ENCODE measurements at places on chromosomes 11 and 22.

DNA sequence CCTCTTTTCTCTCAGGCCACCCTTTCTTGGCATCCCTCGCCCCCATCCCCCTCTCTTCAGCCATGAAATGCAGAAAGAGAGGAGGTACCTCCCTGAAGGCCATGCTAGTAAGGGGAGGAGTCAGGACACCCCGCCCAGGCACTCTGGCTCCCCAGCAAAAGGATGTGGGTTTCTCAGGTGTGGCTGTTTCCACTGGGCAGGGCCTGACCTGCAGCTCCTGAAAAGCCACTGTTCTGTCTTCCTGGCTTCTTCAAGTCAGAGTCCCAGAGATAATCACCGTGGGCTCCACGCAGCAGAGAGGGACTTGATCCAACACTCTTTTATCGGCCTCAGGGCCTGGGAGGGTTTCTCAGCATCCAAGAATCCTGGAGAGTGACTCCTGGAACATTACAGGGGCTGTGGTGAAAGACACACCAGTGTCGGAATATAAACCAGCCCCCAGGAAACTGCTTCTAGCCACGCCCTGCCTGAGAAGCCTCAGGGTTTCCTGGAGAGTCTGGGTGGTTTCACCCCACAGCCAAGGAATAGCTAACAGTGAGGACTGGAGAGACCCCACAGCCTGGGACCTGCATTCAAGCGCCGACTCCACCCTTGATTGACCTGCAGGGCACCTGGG is 45.7 kb upstream of the TSPAN18 start:
- DNase-seq, result no peak

- DNase-seq, result no peak
Observed at GRCh38 chr11:47359586-47359985, 7.1 kb upstream of the MYBPC3 start.

DNA sequence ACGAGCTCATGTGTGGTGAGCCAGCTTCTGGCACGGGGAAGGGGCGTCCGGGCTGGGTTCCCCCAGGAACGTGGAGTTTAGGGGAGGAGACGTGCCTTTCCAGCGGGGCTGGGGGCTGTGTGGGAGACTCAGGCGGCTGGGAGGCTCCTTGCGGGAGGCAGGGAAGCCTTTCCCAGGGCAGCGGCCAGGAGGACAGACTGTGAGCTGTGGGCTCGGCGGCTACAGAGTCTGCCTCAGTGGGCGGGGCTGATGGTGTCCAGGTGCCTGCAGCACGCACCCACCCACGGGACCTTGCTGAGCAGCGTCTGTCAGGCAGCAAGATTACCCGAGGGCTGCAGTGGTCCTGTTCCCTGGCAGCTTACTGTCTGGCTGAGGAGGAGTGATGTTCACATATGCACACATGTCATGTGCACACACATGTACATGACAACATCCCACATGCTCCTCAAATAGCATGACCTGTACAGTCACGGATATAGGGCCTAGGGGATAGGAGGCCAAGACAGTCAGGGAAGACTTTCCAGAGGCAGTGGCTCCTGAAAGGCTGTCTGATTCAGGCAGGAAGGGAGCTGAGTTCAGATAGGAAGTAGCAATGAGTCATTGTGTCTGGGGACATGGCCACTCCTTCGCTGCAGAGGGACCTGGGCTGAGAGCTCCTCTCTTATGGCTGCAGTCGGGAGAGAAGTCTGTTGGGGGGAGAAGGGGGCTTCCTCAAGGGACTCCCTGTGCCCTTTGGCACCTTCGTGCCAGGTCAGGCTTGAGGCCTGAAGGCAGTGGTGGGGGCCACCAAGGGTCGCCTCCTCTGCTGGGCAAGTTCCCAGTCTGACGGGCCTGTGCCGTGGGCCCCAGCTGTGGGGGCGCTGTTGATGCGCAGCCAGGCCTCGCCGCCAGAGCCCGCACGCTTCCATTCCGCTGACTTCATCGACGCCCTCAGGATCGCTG is 23.3 kb upstream of the PPP6R3 start:
- DNase-seq, result no peak

- no peak for DNase-seq
Observed at GRCh38 chr22:44406341-44407170, 91.5 kb downstream of the RTL6 start.

- DNase-seq, result no peak
Observed at GRCh38 chr22:26885441-26886261, 228.3 kb downstream of the MIAT start.

DNA sequence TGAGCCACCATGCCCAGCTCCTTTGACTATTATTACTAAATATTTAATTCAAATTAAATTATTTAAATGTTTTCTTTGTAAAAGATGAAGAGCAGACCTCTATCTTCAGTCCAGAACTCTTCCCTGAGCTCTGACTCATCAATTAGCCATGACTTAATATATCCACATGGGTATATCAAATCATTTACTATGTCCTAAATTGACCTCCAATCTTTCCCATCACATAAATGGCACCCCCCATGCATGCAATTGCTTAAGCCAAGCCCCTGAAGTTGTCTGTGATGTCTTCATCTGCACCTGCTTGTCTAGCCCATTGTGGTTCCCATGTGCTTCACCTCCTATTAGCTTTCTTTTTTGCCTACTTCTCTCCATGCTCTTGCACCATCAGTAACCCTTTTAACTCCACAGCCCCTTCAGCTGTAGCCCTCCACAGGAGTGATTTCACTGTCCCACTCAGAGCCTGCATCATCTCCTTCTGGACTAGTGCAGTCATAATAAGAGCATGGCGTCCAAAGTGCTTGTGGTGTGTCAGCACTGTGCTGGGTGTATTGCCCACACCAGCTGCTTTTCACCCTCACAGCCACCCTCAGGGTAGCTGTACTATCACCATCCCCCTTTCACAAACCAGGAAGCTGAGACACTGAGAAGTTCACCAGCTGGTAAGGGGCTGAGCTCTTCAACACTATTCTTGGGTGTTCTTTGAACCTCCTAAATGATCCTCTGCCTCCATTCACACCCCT is 11.8 kb upstream of the THY1 start:
- no peak for DNase-seq

DNA sequence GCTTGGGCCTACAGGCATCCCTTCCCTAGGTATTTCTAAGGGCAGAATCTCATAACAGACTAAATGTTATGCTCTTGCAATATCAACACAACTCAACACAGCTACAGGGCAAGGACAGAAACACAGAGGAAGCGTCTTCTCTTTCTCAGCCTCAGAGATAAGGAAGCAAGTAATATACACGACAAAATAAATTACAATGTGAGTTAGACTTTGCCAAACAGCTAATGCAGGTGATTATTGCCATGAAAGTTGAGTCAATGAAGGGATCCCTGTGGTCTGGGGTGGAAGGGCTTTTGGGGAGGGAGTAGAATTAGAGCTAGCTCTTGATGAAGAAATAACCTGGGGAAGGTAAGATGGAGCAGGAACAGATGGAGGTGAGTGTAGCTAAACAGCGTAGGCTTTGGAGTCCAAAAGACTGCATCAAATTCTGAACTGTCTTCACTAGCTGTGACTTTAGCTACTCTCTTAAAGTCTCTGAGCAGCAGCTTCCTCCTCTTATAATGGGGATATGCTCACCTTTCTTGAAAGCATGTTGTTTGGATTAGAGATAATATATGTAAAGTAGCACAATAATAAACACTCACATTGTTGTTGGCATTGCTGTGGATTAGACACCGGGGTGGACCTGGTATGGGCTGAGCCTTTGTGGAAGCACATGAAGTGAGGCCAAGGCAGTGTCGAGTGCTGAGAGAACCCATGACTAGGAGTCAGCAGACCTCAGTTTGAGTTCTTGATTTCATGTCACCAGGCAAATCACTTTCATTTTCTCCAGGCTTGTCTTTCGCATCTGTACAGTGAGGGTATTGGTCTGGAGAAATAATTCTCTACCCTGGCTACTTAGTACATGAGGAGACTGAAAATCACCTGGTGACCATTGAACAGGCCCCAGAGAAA is 41.0 kb upstream of the AQP11 start:
- DNase-seq, result no peak

GRCh38 chr11:93196816-93197379 is 893 bp downstream of the SLC36A4 start:
- DNase-seq, result no peak

- no peak for DNase-seq
Observed at GRCh38 chr22:48371391-48371790, 1456.3 kb downstream of the BRD1 start.

GRCh38 chr11:128180441-128181087 is 406.8 kb downstream of the ETS1 start:
- no peak for DNase-seq

GRCh38 chr11:18321578-18321968 is 367 bp downstream of the HPS5 start:
- no peak for DNase-seq

DNA sequence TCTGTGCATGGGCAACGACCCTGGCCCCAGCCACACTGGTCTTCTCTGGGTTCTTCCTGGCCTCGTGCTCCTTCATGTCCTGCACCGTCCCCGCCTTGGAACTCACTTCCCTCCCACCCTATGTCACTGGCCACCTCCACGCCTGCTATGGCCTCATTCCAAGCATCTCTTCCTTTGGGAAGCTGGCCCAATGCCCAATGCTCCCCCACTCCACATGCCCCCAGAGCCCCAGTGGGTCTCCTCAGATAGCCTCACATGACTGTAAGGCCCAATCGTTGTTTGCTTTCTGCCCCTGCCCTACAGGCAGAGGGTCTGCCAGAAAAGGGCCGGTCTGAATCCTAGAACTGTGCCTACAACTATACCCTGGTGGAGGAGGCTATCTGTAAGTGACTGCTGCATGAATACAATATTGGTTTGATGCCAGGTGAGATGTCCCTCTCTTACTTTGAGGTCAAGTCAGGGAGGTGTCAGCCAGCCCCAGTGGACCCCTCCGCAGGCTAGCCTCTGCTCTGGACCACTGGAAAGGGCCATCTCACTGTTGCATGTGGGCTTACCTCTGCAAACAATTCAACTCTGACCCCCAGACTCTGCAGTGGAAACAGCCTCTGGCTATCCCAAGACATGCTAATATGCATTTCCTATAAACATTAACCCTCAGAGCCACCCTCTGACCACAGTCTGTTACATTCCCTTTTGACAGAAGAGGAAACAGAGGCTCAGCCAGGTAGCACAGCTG is 2.1 kb upstream of the GNAZ start:
- DNase-seq, result peak; percentile 6

- no peak for DNase-seq
Observed at GRCh38 chr11:86644291-86644690, 28.1 kb downstream of the ME3 start.

- peak; percentile 41 for DNase-seq
Observed at GRCh38 chr22:50399751-50400331, 56.7 kb downstream of the PPP6R2 start.

GRCh38 chr11:56898856-56899255 is 89.9 kb upstream of the OR5AK2 start:
- no peak for DNase-seq

DNA sequence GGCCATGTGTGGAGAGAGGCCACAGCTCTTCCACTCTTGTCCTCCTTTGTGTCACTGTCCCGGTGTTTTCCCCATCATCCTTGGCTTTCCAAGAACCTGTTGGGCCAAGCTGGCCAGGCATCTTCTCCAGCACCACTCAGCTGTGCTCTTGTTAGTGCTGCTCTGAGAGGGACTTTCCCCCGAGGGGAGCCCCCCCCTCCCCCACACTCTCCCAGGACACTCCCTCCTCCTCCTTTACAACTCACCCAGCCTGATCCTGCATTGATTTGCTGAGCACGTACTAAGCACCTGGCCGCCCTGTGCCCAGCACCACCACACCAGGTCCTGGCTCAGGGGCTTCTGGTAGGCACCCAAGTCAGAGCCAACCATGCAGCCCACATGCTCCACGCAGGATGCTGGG is 13.2 kb downstream of the TP53AIP1 start:
- no peak for DNase-seq

GRCh38 chr22:32985899-32986765 is 72.0 kb downstream of the SYN3 start:
- peak; percentile 67 for DNase-seq

DNA sequence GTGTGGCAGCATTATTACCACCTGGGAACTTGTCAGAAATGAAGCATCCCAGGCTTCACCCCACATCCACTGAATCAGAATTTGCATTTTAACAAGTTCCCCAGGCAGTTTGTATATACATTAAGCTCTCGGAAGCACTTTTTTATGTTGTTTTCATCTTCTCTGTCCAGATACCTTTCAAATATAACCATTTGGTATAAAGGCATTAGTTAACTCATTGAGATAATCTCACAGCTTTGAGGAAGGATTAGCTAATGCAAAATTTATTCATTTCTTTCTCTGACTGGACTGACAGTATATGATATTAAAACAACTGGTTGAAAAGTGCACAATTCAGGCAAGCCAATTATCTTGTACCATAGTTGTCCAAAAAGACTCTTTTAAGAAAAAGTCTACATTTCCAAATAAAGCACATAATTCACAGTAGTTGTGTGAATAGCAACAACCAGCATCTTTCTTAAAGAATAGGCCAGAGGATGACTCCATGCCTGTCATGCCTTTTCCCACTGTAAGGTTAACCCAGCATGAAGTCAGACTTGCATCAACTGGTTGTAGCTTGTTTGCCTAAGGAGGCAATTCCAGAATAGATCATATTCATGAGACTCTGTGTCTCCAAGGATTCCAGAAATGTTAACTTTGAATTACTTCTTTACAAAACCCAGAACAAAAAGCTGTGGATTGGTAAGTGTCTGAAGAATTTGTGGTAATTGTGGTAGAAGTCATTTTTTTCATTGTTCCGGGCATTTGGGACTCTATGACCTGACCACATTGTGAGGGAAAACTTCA is 254.3 kb upstream of the SESN3 start:
- DNase-seq, result no peak

DNA sequence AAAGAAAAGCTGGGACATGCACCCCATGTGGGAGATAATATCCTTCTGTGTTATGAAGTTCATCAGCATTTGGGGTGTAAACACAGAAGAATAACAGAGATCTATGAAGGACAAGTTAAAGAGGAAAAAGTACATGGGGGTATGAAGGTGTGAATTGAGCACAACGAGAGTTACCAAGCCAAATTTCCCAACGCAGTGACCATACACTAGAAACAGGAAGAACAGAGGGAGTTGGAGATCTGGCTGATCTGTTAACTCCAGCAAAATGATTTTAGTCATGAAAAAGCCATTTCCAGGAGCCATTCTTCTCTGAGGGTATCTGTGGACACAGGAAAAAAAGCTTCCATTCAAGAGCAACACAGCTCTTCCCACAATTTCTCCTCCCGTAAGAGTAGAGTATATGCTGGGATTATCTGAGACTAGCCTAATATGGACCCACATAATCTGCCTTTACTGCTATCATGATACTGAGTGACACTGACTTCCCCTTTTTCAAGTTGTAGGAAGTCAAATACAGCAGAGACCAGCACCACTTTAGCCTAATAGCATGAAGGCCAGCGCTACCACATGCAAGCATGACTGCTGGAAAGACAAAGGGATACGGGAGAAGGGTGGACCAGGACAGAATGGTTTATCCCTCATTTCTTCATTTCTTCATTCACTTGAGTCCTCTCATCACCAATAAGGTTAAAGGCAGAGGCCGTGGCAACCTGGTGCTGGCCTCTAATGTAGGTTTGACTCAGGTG is 19.6 kb upstream of the OR8D2 start:
- DNase-seq, result no peak

DNA sequence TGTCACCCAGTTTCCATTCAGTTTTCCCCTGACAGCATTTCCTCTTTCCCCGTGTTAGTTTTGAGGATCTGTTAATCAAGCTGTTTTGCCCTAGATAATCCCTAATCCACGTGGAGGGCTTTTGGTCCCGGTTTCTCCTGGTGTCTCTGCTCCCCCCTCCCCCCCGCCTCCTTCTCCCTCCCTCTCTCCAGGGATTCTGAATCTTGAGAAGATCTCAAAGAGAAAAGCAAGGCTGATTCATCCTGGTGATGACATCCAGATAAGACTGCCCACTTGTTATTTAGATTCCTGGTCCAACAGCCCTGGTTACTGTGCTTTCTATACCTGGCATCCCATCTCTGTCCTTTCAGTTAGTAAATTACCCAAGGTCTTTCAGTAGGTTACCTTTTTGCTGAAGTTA is 59.4 kb downstream of the KCNA4 start:
- DNase-seq, result no peak

GRCh38 chr11:35752115-35752514 is 89.5 kb downstream of the TRIM44 start:
- no peak for DNase-seq
